ENCODE measurements at places on chromosomes 13 and 19.

DNA sequence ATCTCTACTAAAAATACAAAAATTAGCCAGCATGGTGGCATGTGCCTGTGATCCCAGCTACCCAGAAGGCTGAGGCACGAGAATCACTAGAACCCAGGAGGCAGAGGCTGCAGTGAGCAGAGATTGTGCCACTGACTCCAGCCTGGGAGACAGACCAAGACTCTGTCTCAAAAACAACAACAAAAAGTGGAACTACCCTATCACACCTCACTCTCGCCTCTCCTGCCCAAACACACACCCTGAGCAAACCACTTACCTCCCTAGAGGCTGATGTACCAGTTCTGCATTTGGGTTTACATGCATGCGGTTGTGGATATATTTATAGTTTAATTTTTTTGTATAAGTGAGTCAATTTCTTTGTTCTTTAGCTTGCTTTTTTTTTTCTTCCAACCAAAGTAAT is 7.7 kb upstream of the PTOV1 start:
- no peak for DNase-seq

DNA sequence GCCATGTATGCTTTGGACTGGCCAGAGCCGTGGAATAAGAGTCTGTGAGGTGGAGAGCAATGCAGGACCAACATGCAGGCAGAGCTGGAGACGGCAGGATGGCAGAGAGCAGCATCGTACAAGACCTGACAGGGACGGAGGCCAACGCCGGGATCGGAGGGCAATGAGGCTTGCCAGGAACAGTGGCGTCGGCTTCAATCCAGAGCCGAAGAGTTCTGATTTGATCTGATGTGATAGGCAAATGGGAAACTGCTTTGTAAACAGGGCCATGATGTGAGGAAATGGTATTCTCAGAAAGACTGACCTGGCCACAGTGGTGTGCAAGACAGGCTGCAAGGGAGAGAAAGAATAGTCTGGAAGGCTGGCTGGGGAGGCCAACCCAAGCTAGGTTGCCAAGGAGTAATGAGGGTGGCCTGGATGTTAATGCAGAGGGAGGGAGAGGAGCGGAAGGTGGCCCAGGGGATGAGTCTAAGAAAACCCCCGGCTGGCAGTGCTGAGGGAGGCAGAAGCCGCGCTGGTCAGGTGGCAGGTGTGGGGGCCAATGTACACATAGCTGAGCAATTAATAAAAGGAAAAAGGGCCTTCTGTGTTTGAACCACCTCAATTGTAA is 26.7 kb downstream of the RCBTB2 start:
- no peak for DNase-seq

GRCh38 chr19:43362179-43362578 is 8.7 kb downstream of the CD177 start:
- DNase-seq = no peak

GRCh38 chr19:1163934-1164683 is 10.0 kb downstream of the SBNO2 start:
- DNase-seq = no peak

DNA sequence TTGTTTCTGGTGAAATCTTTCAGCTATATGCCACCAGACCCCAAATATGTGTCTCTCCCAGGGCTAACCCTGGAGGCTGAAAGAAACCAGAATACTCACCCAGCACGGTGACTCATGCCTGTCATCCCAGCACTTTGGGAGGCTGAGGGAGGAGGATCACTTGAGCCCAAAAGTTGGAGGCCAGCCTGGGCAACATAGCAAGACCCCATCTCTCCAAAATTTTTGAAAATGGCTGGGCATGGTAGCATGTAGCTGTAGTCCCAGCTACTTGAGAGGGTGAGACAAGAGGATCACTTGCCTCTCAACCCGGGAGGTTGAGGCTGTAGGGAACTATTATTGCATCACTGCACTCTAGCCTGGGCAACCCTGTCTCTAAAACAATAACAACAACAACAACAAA is 76.1 kb upstream of the UQCRFS1 start:
- no peak for DNase-seq

GRCh38 chr13:110106726-110107125 is 200.2 kb downstream of the COL4A1 start:
- DNase-seq = no peak

- peak; percentile 33 for DNase-seq
These were observed 855 bp downstream of the UNC13A start for GRCh38 chr19:17687141-17687856.
